Thoracic aorta (tissue), 2 donors: ENCODE measurements at places on chromosomes 16 and 17. TPM values are rescaled to one million over a fixed set of nuclear protein-coding genes. Genes with fewer than 3 reads are reported as not detected.

DNA sequence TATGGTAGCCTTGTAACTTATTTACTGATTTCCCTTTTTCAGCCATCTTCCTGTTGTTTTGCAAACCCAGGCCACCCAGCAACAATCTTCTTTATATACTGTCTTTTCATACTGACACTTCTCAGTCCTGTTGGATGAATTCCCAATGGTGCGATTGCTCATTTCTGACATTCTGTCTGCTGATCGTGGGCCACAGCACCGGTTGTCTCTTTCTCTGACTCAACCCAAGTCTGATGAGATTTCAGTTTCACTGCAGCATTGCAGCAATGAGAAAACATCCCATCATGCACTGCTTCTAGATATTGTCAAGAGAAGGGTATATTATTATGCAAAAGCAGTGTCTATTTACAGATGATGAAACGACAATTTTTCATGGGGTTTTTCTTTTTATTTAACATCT, 349.2 kb upstream of the HSBP1 start:
- H3K27ac ChIP-seq = no peak overlapping the region
- H3K4me1 ChIP-seq = no peaks in the 10 kb centered on the region
- no peak overlapping the region for H3K4me3 ChIP-seq
- H3K36me3 ChIP-seq = no peaks in the 10 kb centered on the region
- no peak for DNase-seq

GRCh38 chr16:85479972-85480726, 133.0 kb upstream of the GSE1 start:
- H3K36me3 ChIP-seq = no peaks in the 10 kb centered on the region
- H3K4me1 ChIP-seq = peaks cover 4% of the 10 kb centered on the region
- no peak overlapping the region for H3K4me3 ChIP-seq
- H3K27ac ChIP-seq = no peak overlapping the region
- no peaks in the 10 kb centered on the region for H3K27me3 ChIP-seq

- peaks cover 19% of the 10 kb centered on the region for H3K36me3 ChIP-seq
- no peak for DNase-seq
- H3K4me3 ChIP-seq = no peak overlapping the region
- no peak overlapping the region for H3K27ac ChIP-seq
- H3K27me3 ChIP-seq = no peaks in the 10 kb centered on the region
Measured at GRCh38 chr17:76326306-76326705, 18.2 kb upstream of the QRICH2 start.

DNA sequence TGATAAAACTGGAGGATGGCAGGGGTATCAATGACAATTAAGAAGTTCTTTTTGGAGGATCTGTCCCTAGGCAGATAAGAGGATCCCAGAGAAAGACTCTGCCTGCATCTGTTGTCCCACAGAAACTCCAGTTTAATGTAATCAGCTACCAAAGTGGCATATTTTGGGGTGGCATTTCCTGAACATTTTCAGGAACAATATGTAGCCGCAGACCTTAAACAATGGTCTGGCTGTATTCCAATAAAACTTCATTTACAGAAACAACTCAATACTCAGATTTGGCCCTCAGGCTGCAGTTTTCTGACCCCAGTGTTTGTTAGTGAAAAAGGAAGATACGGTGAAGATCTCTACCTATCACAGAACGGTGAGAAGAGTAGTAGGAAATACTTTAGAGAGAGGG, 46.1 kb downstream of the KCNJ16 start:
- H3K36me3 ChIP-seq = no peaks in the 10 kb centered on the region
- H3K27ac ChIP-seq = no peak overlapping the region
- H3K4me1 ChIP-seq = no peaks in the 10 kb centered on the region
- H3K4me3 ChIP-seq = no peak overlapping the region
- DNase-seq = no peak

The TLCD1 gene
- not detected for total RNA-seq

- no peak overlapping the region for H3K27ac ChIP-seq
- DNase-seq = no peak
- no peaks in the 10 kb centered on the region for H3K36me3 ChIP-seq
- no peaks in the 10 kb centered on the region for H3K27me3 ChIP-seq
- no peak overlapping the region for H3K4me3 ChIP-seq
Measured at GRCh38 chr17:2227025-2227699, 76.4 kb downstream of the SMG6 start.

GRCh38 chr16:12971241-12971640, 69.8 kb downstream of the SHISA9 start:
- no peaks in the 10 kb centered on the region for H3K36me3 ChIP-seq
- H3K27ac ChIP-seq = no peak overlapping the region

DNA sequence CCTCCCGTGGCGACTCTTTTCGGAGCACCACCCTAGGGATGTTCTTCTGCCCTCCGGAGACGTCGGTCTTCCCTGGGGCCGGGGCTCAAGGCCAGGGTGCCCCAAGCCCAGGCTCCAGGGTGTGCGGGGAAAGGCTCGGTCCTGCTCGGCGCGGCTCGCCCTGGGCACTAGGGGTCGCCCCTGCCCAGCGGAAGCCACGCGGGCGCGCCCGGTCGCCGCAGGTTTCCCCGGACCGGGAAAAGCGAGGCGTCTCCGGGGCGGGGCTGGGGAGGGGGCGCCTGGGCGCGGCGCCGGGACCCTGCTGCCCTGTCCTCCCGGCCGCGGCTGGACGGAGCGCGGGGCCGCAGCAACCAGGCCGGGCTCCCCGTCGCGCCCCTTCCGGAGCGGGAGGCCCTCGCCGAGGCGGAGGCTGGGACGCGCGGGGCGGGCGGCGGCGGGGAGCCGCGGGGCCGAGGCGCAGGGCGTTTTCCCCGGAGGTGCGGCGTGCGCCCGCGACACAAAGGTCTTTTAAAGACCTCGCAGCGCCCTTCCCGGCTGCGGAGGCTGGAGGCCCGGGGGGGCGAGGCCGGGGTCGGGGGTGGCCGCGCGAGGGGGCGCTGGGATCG, 76.4 kb downstream of the MRC2 start:
- no peak overlapping the region for H3K27ac ChIP-seq
- H3K27me3 ChIP-seq = no peaks in the 10 kb centered on the region
- no peak for DNase-seq
- H3K36me3 ChIP-seq = no peaks in the 10 kb centered on the region

- DNase-seq = no peak
- H3K4me3 ChIP-seq = no peak overlapping the region
- no peaks in the 10 kb centered on the region for H3K36me3 ChIP-seq
- H3K27ac ChIP-seq = no peak overlapping the region
- peaks cover 21% of the 10 kb centered on the region for H3K27me3 ChIP-seq
Measured at GRCh38 chr16:3194792-3195191, 6.8 kb downstream of the OR1F1 start.

DNA sequence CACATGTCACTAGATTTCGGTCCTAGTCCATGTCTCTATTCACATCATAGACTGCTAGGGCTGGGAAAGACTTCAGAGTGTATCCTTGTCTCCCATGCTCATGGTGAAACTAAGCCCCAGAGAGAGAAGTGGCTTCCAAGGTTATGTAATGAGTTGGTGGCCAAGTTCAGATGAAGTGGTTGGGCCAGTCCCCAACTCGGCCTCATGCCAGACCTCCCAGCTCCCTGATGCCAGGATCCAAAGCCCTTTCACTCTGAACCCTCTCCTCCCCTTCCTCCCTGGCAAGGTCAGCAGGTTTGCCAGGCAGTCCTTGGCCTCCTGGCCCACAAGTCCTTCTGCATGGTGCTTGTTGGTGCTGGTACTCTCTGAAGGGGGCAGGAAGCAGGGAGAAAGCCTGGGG, 189.7 kb downstream of the AXIN2 start:
- no peak overlapping the region for H3K27ac ChIP-seq
- H3K4me1 ChIP-seq = no peaks in the 10 kb centered on the region
- H3K4me3 ChIP-seq = no peak overlapping the region
- no peak for DNase-seq

- no peaks in the 10 kb centered on the region for H3K4me1 ChIP-seq
- DNase-seq = no peak
- no peaks in the 10 kb centered on the region for H3K36me3 ChIP-seq
- H3K27me3 ChIP-seq = no peaks in the 10 kb centered on the region
Measured at GRCh38 chr17:9986754-9987382, 81.8 kb upstream of the RCVRN start.

- no peaks in the 10 kb centered on the region for H3K27me3 ChIP-seq
- no peaks in the 10 kb centered on the region for H3K4me1 ChIP-seq
- no peak for DNase-seq
- H3K27ac ChIP-seq = no peak overlapping the region
Measured at GRCh38 chr16:31250782-31251384, 8.9 kb upstream of the ITGAM start.

DNA sequence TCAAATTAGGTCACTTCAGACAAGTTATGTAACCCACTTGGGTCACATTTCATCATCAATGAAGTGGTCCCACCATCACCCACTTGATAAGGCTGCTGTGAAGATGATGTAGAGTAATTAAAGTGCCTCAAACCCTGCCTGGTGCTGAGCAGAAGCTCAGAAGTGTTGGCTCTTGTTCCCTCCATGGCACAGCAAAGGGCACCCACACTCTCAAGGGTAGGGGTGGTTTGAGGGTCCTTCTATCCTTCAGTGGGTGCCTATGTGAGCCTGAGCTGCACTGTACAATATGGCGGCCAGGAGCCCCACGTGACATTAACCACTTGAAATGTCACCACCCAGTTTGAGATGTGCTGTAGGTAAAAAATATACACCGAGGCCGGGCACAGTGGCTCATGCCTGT, 71.5 kb downstream of the CYTH1 start:
- peaks cover 1% of the 10 kb centered on the region for H3K4me1 ChIP-seq
- H3K27ac ChIP-seq = no peak overlapping the region
- H3K4me3 ChIP-seq = no peak overlapping the region
- DNase-seq = no peak

The ABCC11 gene
- total RNA-seq = not detected
